ENCODE measurements at places on chromosomes 11 and 22.

DNA sequence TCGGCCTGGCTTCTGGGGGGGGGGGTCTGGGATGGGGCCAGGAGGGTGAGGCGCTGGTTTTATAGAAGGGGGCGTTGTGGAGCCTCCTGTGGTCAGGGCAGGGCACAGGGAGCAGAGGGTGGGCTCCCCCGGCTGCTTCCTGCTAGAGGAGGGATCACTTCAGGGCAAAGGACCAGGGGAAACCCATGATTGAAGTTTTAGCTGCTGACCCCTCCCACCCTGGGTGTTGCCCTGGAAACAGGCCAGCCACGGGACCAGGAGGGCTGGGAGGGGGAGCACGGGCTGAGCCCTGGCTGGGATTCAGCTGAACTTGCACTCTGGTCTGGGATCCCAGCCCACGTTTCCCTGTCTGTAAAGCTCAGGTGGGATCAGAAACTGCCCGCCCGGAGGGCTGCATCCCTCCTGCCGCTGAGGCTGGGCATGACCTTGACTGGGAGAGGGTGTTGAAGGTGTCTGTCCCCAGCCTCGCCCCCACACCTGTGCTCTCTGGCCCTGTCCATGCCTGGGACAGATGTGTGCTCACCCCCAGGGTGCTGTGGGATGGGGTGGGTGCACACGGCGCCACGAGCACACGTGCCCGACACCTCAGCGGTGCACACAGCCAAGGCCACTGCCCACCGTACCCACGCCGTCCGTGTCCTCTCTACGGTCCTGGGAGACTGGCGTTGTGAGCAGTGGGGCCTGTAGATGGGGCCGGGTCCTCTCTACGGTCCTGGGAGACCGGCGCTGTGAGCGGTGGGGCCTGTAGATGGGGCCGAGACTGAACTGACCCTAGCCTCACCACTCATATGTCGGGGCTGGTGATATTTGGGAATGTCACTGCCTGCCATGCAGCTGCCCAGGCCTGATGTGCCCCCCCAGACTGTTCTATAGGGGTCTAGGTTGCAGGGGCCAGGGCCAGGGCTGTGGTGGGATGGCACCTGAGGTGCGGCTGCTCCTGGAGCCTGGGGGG, 2.3 kb downstream of the TSPAN4 start:
- DNase-seq: no peak

- no peak for DNase-seq
These were observed 111.4 kb upstream of the TBCEL start for GRCh38 chr11:120912504-120912903.

DNA sequence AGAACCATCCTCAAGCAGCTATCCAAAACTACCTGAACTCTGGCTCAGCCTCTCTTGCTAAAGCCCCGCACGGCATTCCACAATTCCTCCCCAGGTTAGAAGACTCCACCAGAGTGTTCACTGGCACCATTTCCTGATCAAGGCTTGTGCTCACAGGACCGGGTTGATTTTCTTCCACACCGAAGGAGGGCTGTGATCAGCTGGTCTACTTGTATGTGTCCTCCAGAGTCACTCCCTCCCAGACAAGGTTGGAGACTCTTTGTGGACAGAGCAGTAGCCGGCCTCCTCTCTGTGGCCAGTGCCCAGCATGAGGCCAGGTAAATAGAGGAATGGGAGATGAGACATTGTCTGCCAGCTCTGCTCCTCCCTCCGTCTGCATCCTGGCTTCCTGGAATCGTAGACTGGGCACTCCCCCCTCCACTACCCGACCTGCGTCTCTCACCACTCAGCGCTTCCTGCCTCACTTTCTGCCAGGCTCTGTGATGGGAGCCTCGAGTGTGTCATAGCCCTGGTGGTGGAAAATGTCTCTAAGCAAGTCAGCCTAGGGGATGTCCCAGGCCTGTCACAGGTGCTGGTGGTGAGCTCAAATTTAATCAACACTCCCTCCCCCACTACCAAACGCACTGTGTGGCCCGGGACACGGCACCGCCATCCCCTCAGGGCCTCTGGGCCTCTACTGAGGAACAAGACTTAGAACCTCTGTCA, 12.5 kb upstream of the TMPRSS6 start:
- peak; percentile 98 for DNase-seq

GRCh38 chr11:111502611-111503010, 9.6 kb downstream of the BTG4 start:
- no peak for DNase-seq

DNA sequence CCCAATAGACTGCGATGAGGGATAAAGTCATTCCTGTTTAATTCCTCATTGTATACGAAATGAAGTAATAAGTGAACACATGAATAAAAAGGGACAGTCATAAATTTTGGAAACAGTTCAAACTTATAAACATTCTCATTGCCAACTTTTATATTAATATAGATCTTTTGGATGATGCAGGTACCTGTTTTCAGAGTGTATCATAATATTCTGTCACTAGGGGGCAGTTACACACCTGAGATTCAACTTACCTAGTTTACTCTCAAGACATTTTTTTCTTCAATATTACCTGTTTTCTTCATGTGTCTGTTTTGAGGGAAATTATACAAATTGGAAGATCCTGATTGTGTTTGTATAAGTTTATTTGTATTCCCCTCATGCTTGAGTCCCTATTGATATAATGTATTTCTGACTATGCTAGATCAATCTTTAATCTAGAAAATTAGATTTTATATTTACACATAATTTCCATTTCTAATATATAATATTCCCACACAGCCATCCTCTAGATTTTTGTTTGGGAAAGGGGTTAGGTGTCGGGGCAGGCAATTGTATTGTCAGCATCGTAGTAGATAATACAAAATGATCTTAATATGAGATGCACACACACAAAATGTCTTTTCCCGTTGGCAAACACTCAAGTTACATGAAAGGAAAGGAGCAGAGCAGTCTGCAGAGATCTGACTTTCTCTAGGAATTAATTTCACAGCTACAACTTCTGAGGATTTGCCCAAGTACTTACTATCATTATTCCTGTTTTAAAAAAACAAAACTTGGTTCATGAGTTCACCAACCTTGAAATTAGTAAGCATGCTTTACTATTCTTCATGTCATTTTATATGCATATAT, 18.4 kb downstream of the FDX1 start:
- DNase-seq: no peak

DNA sequence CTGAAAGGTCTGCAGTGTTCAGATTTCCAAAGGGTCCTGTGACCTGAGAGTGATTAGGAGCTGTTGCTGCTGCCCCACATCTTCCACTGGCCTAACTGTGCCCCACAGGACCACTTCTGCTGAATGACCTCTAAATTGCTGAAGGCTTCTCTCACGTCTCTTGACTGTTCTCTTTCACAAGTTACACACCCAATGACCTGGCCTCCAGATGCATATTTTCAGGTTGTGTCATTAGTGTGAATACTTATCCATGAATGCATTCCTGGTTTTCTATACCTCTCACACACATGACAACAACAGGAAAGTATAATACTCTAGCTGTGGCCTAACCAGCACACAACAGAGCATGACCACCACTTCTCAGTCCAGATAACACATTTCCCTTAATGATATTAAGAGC, 15.4 kb downstream of the PRR14L start:
- DNase-seq: no peak

DNA sequence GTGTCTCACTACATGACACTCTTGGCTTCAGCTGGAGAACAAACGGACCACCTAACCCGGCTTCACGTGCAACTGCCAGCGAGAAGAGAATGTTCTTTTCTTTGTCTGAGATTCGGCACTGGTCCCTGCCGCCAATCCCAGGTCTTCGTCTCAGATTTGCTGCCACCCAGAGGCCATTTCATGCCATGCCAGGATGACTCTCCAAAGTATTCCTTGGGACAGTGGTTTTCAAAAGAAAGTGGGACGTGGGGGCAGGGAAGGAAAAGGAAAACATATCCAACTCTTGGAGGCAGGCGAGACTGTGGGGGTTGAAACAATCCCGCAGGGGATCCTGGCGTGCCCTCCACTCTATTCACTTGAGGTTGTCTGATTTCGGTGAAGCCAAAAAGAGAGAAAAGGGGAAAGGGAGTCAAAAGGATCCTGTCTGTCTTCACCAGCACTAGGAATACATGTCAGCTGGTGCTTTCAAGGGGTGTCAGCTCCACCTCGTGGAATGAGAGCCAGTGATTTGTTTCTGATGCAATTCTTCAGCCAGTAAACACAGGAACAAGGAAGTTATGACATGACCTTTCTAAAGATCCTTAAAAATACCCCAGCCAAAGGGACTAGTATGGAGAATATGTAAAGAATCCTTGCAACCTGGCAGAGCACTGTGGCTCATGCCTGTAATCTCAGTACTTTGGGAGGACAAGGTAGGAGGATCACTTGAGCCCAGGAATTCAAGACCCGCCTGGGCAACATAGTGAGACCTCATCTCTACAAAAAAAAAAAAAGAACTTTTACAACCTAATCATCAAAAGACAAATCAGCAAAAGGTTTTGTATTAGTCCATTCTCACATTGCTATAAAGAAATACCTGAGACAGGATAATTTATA, 41.0 kb upstream of the APLNR start:
- DNase-seq: peak; percentile 48

- no peak for DNase-seq
These were observed 6.2 kb downstream of the MRGPRD start for GRCh38 chr11:68974421-68975194.

DNA sequence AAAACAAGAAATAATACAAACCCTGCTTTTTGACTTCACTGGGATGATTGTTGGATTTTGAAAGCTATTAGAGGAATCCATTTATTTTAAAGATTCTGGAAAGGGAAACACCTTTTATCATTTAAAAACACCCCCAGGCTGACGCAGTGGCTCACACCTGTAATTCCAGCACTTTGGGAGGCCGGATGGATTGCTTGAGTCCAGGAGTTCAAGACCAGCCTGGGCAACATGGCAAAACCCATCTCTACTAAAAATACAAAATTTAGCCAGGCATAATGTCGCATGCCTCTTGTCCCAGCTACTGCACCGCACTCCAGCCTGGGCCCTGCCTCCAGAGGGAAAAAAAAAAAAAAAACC, 317 bp upstream of the SCN2B start:
- no peak for DNase-seq

- no peak for DNase-seq
These were observed 77.3 kb upstream of the NECTIN1 start for GRCh38 chr11:119806064-119806915.

GRCh38 chr11:43119275-43119970, 192.4 kb upstream of the API5 start:
- no peak for DNase-seq

GRCh38 chr11:100930185-100930778, 199.3 kb downstream of the PGR start:
- no peak for DNase-seq

GRCh38 chr11:94574193-94574961, 7.2 kb downstream of the PIWIL4 start:
- no peak for DNase-seq

- no peak for DNase-seq
These were observed 50.8 kb downstream of the MN1 start for GRCh38 chr22:27750584-27751265.

DNA sequence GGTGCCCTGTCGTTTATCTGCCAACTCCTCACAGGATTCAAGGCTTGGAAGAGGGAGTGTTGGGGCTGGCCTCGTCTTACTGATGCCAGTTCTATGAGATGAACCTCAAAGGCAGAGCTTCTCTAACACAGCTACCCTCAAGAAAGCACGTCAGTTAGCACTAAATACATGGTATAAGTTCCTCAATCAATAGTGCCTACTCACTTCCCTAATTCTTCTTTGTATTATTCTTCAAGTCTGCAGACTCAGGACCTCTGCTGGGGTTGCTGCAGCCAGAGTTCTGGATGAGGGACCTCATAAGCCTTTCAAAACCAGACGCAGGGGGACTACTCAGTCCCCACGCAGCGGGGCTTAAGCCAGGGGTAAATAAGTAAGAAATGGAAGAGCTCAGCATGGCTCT, 118.3 kb downstream of the VPREB1 start:
- DNase-seq: no peak

DNA sequence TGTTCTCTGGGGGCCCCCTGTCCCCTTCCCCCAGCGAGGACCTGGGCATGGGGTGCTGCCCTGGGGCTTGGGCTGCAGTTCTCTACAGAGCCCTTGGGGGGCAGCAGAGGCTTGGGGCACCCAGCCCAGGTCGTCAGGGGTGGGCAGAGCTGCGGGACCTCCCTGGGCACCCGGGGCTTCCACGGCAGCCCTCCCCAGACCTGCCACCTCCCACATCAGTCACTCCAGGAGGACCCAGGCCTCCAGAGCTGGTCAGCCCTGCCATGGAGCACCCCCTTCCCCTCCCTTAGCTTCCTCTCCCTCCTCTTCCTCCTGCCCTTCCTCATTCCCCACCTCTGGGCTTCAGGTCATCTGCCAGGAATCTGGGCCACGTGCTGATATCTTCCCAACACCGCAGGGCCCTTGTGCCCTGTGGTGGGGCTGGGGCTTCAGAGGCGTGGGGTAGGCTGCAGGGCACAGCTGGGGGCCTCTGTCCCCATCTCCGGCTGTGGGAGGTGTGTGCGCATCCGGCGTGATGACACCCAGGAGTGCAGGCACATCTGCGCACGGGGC, 5.8 kb downstream of the TSPAN4 start:
- peak; percentile 74 for DNase-seq

- peak; percentile 64 for DNase-seq
These were observed 4.5 kb upstream of the TIMP3 start for GRCh38 chr22:32796865-32797573.

DNA sequence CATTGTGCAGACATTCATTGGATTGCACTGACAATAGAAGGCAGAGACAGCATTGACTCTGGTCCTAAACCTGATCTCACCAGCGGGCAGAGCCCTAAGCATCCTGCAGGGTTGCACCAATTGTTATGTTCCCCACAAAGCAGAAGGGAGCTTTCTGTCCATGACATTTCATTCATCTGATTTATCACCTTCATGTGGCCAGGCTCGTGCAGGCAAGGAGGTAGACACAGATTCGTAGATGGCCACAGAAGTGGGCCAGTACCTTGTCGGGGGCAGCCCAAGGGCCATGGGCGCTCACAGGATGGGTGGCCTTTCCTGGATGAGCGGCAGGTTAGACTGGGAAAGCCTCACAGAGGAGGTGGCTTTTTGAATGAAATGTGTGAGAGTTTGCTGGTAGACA, 2.9 kb downstream of the TSKU start:
- no peak for DNase-seq

DNA sequence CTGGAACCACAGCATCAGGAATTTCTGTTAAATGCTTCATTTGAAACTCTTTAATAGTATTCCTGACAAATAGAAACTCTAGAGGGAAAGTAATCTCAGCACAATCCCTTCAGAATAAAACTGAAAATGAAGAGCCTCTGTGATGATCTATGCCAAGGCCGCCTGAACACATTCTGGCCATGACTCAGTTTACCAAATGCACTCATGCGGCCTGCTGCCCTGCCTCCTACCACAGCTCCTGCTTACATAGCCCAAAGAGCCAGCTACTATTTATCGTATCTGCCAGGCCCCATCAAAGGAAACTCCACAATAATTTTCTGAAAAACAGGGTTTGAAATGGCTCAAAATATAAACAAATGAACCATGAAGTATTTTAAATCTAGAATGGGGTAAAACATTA, 27.0 kb downstream of the ARL14EP start:
- DNase-seq: no peak

- DNase-seq: no peak
These were observed 21.2 kb downstream of the PDE2A start for GRCh38 chr11:72652873-72653630.

- DNase-seq: no peak
These were observed 3.1 kb upstream of the BCR start for GRCh38 chr22:23177197-23177596.

Data from activated CD8-positive, alpha-beta memory T cell treated with anti-CD3 and anti-CD28 coated beads, Interleukin-2, amount 10 ng/mL, durations not matched to agents 7 days and 5 days (primary cell).